Islet precursor cell (in vitro differentiated cells): ENCODE measurements at places on chromosomes 12 and 14.
A peak's percentile ranks its signal among the peaks of the same experiment; 100 is the strongest.

GRCh38 chr14:95614349-95614748 is 71.9 kb upstream of the TCL1B start:
- DNase-seq: no peak

DNA sequence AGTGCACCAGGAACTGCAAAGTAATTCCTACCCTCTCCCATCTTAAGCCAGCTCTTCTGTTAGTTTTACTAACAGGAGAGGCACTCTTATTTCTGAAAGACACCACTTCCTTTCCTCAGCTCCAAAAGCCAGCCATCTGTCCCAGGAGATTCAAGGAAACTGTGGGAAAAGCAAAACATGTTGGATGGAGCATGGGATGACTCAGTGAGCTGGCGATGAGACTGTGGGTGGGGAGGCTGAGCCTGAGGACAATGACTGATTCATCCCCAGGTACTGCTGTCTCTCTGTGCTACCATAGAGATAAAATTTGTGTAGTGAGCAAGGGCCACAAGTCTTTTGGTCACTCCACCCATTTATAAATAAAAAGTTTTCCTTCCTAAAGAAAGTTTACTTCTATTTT is 141.4 kb downstream of the MYRFL start:
- DNase-seq: peak; percentile 93

DNA sequence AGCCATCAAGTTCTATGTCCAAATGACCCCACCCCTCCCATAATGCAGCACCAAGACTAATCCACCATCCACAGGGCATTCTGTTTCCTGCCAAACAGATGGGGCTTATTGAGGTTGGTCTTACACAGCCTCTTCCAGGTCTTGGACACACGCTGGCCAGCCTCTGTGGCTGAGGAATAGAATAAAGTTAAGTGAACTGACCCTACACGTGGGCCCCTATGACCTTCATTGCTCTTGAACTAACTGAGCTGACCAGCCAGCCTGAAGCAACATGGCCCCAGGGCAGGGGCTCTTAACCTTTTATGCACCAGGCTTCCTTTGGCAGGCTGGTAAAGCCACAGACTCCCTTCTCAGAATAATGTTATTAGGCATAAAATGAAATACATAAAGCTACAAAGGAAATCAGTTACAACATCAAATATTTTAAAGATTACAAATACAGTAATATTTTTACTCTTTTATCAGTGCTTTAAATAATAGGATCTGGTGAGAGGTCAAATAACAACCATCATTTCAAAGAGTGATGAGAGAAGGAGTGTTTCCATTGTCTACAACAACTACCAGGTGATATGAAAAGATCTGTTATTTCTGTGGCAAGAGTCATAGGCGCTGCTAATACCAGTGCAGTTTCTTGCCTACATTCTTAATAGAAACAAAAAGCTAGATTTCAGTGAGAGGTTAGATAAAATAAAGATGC is 192.9 kb upstream of the NUDT4 start:
- peak; percentile 43 for DNase-seq

DNA sequence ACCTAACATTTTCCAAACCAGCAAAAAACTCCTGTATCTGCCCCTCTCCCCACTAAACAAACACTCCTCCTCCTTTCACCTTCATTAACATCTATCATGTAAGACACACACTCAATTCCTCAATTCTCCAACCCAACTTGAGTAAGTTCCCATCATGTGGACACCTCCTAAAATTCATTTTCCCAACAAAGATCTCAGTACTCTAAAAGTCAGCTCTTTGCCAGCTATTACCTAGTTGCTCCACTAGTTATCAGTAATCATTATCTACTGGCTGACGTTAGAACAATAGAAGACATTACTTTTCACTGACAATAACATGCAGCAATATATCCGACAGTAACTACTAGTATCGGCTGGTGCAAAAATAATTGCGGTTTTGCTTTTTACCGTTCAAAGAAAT is 42.1 kb downstream of the HNRNPC start:
- DNase-seq: no peak

- no peak for DNase-seq
Measured at GRCh38 chr12:45348311-45348710, 132.4 kb downstream of the ANO6 start.

- no peak for DNase-seq
Measured at GRCh38 chr12:32891526-32891925, 5.1 kb downstream of the PKP2 start.

DNA sequence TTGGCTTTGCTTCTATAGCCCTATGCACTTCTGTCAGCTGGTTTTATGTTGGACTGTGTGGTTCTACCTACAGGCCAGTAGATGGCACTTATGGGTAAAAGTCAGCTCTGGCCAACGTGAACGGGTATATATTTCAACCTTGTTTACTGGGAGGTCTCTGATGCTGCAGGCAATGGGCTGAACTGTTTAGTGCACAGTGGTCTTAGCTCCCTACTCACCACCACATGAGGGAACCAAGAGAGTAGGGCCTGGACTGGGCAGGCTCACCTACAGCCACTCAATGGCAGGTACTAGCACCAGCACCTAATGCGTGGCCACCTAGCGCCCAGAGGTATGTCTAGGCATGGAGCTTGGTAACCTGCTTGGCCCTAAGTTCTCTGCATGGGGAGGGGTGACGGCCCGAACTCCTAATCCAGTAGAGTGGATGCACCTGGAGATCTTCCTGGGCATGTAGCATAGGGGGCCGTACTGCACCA is 481.8 kb downstream of the TMEM117 start:
- DNase-seq: no peak

GRCh38 chr12:95184121-95184520 is 33.1 kb downstream of the FGD6 start:
- no peak for DNase-seq

GRCh38 chr12:131459773-131460365 is 251.0 kb upstream of the SFSWAP start:
- DNase-seq: peak; percentile 47

GRCh38 chr14:27566843-27567382 is 969.1 kb upstream of the NOVA1 start:
- no peak for DNase-seq

GRCh38 chr12:108865169-108865568 is 7.8 kb upstream of the SSH1 start:
- no peak for DNase-seq
